Fibroblast of skin of scalp (primary cell): ENCODE measurements at places on chromosomes 16 and 17.

- DNase-seq: no peak
Measured at GRCh38 chr16:81842564-81843242, 63.6 kb downstream of the PLCG2 start.

GRCh38 chr17:74466111-74466827 lies at the start of gene CD300A:
Gene CD300A (plus strand): TSS chr17:74466634. CDS start chr17:74466704, 70 bp downstream.
- no peak for DNase-seq

DNA sequence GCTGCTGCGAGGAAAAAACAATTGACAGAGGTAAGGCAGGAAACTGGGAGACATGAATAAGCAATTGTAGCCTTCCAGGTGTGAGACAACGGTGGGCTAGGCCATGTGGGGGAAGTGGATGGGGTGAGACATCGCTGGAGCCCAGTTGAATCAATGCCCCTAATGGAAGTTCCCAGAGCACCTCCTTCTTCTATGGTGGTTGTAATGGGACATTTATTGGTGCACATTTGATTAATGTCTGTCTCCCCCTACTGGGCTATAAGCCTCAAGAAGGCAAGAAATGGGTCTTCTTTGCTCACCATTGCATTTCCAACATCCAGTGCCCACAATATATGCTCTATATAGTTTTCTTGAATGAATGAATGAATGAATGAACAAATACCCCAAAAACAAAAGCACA lies 22.7 kb upstream of the CD300E start:
- no peak for DNase-seq

DNA sequence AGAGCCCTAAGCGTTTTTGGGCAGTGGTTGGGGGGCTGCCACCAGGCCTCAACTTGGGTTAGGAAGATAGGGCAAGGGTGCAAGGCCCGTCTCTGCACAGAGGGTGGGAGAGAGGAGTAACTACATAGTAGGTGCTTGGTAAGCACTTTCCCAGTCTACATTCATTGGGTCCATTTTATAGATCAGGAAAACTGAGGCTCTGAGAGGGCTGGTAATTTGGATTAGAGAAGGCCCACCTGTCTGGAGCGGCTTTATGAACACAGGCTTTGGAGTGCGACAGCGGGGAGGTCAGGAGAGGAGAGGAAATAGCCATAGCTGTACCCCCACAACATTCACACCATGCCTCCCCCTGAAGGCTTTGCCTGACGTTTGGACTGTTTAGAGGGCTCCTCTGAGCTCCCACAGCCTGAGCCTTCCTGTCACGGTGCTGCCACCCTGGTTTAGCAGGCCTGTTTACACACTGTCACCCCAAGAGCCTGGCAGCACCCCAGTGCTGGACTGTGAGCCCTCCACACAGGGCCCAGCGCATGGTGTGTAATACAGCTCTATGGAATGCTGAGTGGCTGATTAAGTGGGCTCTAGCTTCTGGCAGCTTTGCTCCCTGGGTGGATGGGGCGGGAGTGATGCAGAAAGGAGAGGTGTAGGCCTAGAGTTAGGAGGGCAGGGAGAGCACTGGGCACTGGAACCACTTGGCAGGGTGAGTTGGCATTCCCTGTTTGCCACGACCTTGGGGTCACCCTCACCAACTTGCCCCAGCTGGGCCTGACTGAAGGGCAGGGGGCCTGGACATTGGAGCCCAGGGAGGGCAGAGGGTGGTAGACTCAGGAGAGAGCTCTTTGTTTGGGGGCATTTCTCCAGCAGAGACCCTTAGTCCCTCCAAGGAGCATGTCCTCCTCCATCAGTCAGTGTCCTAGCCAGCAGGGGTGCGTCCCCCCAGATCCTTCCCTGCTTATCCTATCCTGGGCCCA lies 73.7 kb downstream of the RAI1 start:
- no peak for DNase-seq

DNA sequence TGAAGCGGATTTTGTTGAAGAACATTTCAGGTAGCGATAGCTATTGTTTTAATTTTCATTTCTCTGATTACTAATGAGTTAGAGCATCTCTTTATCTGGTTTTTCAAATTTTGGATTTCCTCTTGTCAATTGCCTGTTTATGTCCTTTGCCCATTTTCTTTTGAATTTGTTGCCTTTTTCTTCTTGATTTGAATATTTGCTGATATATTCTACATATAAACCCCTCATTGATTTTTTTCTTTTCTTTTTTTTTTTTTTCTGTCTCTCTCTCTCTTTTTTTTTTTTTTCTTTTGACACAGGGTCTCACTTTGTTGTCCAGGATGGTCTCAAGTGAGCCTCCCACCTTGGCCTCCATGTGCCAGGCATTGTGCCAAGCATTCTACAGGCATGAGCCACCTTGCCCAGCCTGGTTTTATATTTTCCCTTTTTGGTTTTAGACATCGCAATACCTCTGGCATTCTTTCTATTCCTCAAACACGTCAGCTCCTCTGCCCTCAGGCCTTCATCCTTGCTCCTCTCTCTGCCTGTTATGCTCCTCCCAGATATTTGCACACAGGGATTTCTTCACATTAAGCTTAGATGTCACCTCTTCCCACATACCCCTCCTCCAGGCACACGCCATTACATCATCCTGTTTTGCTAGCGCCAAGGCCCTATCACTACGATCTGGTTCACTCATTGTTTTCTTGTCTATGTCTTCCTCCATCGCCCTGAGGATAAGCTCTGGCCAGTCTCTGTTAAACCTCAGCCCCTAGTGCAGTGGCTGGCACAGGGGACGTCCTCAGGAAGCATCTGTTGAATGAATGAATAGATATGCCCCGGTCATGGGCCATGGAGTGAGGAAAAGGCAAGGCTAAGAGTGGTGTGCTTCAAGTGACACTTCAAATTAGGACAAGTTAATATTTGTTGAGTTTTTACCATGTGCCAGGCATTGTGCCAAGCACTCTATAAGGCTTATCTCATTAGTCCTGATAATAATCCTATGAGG lies 8.6 kb downstream of the SARM1 start:
- DNase-seq: peak; percentile 31

DNA sequence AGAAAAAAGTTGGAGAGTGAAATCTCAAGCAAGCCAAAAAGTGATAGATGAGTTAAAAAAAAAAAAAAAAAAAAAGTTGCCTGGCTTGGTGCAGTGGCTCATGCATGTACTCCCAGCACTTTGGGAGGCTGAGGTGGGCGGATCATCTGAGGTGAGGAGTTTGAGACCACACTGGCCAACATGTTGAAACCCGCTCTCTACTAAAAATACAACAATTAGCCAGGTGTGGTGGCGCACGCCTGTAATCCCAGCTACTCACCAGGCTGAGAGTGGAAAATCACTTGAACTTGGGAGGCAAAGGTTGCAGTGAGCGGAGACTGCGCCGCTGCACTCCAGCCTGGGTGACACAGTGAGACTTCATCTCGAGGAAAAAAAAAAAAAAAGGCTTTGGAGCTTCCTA lies 668.8 kb downstream of the WWOX start:
- DNase-seq: no peak

- DNase-seq: peak; percentile 80
Measured at GRCh38 chr17:2122641-2123302, 67.9 kb downstream of the HIC1 start.

GRCh38 chr16:28845761-28846079 lies 428 bp downstream of the TUFM start:
- DNase-seq: no peak
